ENCODE measurements at places on chromosomes 16 and 17.

GRCh38 chr16:13036600-13036999, 135.2 kb downstream of the SHISA9 start:
- DNase-seq = peak; percentile 72

DNA sequence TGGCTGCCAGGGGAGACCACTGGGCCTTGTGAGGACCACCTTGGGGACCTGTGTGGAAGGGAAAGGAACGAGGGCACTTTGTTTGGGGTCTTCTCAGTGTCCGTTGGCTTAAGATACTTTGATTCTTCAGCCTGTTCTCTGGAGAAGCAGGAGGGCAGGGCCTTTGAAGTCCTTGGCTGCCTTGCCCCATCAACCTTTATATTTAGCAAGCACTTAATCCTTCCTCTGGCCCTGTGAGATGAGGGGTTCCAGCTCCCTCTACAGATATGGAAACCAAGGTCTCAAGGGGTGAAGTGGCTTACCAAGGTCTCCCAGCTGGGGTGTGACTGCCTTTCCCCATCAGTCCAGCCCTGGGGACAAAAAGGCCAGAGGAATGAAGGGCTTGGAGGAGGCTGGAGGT, 28.5 kb downstream of the TTYH2 start:
- DNase-seq = no peak

DNA sequence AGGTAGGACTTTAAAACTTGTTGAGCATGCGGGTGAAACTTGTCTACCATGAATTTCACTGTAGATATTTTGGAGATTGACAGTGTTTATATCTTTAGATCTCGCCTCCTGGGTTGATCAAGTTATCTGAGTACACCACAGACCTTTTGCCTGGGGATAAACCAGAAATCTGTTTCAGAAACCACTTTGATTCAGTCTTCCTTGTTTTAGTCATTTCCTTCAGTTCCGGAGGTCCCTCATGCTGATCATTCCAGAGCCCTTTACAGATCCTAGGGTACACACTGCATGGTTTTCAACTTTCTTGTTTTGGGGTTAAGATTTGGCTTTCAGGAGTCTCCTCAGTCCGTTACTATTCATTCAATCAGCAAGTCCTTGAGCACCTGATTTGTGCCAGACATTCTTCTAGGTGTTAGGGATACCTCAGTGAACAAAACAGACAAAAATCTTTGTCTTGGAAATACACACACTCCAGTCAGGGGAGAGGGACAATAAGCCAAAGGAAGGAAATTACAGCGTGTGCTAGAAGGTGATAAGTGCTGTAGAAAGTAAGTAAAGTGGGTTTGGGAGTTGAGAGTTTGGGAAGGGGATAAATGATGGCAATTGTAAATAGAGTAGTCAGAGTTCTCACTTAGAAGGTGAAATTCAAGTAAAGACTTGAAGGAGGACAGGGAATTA, 12.2 kb downstream of the NOD2 start:
- DNase-seq = no peak

DNA sequence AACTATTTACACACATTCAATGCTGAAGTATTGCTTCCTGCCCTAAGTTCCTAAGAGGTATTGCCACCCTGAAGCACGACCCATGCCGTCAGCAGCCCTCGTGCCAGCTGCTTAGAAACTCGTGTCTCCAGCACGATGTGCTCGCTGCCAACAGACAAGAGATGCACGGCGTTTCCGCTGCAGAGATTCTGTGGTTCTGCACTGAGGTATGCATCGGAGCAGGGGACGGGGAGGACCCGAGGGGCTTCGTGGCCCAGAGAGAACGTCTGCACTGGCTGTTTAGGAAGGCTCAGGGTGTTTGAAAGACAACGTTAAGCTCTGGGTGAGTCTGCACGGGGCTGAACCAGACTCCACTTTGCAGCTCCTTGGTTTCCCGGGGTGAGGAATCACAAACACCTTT, 82.7 kb upstream of the CREBBP start:
- no peak for DNase-seq

DNA sequence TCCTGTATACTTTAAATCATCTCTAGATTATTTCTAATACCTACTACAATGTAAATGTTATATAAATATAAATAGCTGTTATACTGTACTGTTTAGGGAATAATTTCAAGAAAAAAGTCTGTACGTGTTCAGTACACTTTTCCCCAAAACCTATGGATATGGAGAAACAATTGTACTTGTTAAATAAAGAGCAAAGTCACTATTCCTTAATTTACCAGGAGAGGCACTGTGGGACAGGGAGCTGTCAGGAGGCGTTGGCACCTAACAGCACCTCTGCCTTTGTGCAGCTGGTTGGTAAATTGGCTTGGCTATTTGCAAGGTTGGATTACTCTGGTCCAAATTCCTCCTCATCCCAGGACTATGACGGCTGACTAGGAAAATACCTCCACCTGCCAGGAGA, 28.0 kb downstream of the CRHR1 start:
- no peak for DNase-seq

DNA sequence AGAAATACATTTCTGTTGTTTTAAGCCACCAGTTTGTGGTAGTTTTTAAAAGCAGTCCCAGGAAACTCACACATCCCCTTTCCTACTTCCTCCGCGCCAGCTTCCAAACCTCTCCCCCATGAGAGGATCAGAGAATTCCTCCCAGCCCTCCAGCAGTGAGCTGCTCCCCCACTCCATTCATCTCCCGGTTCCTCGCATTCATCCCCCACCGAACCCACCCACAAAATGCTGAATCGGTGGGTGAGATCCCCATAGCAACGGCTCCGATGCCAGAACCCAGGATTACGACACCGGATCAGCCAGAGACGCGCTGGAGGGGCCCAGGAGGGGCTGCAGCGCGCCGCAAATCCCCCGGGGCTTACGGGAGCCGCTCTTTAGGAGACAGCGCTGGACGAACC, 251.4 kb upstream of the RPL38 start:
- peak; percentile 32 for DNase-seq

- DNase-seq = no peak
These were observed 11.8 kb downstream of the GPRC5C start for GRCh38 chr17:74443516-74444296.

- no peak for DNase-seq
These were observed 51.4 kb downstream of the USP10 start for GRCh38 chr16:84751241-84751640.

DNA sequence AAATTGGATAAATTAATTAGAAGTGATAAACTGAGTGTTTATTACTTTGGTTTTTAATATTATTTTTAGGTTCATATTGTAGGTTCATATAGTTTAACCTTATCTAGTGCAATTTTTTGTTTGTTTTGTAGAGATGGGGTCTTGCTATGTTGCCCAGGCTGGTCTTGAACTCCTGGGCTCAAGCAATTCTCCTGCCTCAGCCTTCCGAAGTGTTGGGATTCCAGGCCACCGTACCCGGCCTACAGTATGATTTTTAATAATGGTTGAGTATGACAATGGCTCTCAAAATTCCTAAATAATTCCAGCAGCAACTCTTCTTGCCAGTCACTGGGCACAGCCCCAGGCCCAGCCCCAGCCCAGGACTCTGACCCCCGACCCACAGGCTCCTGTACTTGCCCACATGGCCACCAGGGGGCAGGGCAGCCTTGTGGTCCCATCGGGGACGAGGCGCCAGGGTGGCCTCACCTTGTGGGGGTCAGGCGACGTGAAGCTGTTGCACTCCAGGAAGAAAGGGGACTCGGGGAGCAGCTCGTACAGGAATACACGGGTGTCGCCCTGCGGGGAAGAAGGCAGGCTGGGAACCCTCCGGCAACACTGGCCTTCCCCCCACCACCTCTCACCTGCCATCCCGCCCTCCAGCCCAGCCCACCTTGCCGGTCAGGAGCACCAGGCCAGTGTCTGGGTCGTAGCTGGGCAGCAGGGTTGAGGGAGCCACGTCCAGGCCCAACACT, 7.9 kb upstream of the PAM16 start:
- peak; percentile 77 for DNase-seq

Data from neural crest cell (in vitro differentiated cells).